ENCODE measurements at places on chromosomes 1 and 21.

GRCh38 chr1:173175514-173176145 lies 31.5 kb downstream of the TNFSF4 start:
- no peak for DNase-seq

DNA sequence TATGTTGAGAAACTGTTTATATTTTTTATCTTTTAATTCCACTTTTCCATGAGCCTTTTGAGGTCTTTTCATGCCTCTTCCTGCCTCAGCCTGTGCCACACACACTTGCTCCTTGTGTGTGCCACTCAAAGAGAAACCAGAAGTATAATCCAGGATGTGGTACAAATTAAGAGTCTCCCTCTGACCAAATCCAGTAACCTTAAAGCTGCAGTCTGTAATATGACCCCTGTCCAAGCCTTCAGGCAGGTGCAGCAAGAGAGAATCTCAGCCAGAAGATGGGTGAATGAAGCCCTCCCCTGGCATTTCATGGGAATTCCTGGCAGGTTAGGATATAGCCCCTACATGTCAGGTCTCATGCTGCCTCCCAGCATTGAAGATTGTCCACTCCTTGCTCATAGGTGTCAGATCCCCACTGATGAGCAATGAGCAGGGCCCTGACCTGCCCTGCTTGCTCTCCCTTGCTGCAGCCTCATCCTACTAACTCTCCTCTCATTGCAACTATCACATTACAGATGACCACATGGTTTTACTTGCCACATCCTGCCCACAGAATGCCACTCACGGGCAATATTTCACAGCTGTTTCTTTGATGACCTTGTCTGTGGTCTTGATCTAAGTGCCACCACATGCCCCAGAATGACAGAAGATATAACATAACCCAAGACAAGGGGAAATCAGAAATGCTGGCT lies 169.3 kb downstream of the SEC16B start:
- no peak for DNase-seq

DNA sequence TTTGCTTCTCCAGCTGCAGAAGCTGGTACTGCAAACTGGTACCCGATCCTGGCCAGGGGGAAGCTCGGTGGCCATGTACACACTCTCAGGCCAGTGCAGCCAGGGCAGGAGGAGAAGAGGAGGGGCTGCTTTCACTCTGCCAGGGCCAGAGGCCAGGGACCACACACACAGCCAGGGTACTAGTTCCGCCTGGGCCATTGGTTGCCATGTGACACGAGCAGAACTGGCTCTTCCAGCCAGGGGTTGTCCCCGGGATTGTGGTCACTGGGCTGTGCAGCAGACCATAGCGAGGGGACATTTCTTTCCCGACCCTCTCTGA lies 3.7 kb upstream of the SHISAL2A start:
- DNase-seq = no peak

DNA sequence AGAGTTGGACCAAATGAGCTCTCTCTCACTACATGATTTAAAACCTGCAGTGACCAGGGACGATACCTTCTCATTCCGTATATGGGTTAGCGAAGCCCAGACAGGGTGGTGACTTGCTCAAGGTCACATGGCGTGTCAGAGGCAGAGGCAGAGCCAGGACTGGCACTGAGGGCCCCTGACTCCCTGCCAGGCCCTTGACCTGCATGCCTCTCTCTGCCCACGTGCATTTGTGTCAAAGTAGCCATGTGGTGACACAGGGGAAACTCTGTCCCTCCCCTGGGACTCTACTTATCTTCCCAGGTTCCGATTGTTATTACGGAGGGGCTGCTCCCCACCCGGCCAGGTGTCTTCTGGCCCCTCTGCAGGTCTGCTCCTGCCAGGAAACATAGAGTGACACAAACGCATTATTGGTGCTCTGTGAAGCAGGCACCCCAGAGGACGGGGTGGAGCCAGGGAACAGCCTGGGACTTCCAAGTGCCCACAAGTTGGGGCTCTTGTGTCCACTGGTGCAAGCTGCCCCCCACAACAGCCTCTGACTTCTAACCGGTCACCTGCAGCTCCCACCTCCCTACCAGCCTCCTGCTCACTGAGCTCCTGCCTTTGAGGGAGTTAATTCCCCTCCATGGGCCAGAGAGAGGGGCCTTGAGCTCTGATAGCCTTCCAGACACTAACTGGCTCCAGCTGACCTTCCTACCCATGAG lies 7.3 kb upstream of the TINAGL1 start:
- DNase-seq = no peak

GRCh38 chr21:45592208-45592619 lies 50.0 kb upstream of the SLC19A1 start:
- peak; percentile 66 for DNase-seq

DNA sequence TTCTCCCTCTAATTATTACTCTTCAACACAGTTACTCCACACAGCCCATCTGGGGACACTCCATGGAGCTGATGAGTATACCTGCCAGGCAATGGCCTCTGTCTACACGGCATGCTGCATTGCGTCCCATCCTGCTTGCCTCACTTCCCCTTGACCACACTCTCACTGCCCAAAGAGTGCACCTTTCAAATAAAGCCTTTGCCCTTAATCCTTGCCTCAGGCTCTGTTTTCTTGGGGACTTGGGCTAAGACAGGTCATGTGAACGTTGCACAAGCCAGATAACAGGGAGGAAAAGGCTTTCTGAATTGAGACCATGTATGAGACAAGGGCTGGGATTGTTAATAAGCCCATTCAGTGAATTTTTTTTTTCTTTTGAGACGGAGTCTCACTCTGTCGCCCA lies 40.0 kb upstream of the SIM2 start:
- DNase-seq = no peak

DNA sequence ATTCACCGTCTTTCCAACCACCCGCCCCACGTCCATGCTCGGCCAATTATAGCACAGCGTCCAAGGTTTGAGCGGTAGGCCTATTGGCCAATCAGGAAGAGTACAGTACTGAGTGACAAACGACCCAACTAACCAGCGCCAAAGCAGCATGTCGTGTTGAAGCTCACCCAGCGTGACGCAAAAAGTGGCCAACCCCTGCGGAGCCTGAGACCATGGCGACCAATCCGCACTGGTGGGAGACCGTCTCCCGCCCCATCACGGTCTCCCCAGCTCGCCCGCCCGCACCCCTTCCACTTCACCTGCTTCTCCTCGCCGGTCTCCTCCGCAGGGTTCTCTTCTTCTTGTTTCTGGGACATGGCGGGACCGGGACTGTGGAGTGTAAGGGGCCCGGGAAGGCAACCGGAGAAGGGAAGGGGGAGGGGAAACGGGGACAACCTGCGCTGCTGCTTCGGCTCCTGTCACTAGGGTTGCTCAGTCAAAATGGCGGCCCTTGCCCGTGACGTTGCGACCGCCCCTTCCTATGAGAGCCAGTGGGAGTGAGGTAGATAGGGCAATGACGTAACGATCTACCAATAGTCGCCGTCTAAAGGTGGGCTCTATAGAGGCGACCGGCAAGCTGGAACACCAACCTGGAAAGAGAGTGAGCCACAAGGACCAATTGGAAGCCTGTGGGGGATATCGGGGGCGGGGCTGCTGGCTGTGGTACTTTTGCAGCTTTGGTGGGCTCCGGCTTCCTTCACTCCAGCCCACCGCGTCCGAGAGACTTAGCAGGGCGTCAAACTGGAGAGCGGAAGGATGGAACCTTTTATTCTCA lies at the start of gene ENSA:
ENSA (minus strand) TSS at position 498 of the 814 bp plus-strand sequence; CDS start at position 356, 142 bp downstream.
- DNase-seq = peak; percentile 94

- no peak for DNase-seq
These were observed 14.1 kb upstream of the STXBP3 start for GRCh38 chr1:108732398-108732797.

DNA sequence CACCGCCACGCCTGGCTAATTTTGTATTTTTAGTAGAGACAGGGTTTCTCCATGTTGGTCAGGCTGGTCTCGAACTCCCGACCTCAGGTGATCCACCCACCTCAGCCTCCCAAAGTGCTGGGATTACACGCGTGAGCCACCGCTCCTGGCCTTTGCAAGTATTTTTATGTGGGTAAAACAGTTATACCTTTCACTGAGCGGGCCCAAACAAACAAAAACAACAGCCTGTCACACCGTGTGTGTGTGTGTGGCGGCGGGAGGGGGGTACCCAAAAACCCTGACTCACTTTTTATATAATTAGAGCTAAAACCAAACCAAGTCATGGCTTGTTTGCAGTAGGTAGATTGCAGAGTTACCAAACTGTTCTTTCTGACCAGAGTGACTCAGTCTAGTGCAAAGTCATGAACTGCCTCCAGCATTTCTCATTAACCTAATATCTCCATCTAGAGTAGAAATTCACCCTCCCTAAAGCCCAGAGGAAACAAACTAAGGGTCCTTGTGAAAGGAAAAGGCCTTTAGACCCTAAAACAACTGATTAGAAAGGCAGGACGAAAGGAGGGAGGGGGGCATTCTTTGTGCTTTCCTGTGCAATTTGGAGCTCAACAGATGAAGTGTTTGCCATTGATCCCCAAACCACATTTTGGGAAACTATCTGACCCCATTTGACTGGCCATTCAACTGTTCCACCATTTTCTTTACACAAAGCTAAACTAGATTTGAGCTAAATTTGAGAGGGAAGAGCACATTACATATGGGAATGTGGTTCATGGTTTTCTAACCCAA lies 181.0 kb downstream of the DHRS3 start:
- DNase-seq = no peak

DNA sequence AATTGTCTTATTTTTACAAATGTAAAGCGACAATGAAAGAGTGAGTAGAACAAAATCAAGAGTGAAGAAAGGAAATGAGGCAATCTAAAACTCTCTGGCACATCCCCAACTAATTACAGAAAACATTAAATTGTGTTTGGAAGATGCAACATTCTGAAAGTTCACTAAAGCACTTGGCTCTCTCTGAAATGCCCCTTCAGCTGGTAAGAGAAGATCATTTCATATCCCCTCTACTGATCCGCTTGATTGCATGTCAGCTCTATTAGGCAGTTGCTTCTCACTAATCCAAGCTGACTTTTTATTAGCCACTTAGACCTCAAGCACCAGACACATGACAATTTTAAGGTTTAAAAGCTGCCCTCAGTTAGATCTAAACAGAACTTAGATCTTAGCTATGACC lies 262.8 kb upstream of the PRMT6 start:
- no peak for DNase-seq

GRCh38 chr1:170665629-170666028 lies 1.7 kb downstream of the PRRX1 start:
- no peak for DNase-seq

GRCh38 chr1:145827966-145828365 lies 4.0 kb downstream of the POLR3C start:
- no peak for DNase-seq

DNA sequence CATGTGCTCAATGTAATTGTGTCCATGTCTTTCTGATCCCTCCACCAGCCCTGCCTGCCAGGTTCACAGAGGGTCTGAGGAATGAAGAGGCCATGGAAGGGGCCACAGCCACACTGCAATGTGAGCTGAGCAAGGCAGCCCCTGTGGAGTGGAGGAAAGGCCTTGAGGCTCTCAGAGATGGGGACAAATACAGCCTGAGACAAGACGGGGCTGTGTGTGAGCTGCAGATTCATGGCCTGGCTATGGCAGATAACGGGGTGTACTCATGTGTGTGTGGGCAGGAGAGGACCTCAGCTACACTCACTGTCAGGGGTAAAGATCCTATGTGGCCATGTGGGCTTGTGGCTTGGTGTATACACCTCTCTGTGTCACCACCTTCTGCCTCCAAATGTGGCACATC lies 91.4 kb downstream of the OBSCN start:
- DNase-seq = no peak

DNA sequence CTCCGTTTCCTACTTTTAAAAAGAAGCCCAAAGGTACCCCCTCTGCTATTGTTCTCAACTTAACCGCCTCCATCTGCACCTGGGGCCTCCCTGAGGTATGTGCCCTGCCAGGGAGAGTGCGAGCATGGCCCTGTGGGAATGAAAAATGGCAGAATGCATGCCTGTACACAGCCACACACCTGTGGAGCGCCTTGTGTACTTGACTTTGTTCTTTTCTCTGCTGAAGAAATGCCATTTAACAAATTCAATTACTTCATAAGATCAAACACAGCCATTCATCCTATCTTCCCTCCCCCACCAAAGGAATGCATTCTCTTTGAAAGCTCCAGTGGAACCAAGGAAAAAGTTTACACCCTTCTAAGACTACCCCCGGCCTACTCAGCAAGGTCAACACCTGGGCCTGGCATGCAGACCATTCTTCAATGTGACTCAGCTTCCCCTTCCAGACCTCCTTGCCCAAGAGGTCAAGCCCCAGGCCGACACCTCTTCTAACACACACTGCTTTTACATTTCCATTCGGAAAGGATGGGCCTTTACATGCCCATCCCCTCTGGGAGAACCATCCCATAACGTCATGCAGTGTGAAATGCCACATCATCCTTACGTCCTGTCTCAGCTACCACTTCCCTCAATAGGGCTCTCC lies 123.7 kb downstream of the SMYD2 start:
- DNase-seq = no peak

- DNase-seq = no peak
These were observed 598.4 kb downstream of the RWDD3 start for GRCh38 chr1:95832370-95832769.

GRCh38 chr1:175574566-175574965 lies 168.8 kb downstream of the TNR start:
- no peak for DNase-seq

DNA sequence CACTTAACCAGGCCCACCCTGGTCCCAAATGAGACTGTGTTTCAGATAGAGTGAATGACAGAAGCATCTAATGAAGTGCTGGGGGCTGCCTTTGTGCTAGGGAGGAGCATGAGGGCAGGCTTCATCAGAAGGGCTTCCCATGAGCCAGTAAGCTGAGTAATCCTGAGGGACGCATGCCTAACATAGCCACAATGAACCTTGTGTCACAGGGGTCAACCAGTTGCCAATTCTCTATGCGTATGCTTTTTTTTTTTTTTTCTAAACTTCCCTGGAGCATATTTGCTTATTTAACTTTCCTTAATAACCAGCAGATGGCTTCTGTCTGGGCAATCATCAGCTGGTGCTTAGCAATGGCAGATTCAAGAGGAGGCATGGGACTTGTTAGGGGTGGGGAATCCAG lies 25.5 kb upstream of the CYP2J2 start:
- DNase-seq = no peak

DNA sequence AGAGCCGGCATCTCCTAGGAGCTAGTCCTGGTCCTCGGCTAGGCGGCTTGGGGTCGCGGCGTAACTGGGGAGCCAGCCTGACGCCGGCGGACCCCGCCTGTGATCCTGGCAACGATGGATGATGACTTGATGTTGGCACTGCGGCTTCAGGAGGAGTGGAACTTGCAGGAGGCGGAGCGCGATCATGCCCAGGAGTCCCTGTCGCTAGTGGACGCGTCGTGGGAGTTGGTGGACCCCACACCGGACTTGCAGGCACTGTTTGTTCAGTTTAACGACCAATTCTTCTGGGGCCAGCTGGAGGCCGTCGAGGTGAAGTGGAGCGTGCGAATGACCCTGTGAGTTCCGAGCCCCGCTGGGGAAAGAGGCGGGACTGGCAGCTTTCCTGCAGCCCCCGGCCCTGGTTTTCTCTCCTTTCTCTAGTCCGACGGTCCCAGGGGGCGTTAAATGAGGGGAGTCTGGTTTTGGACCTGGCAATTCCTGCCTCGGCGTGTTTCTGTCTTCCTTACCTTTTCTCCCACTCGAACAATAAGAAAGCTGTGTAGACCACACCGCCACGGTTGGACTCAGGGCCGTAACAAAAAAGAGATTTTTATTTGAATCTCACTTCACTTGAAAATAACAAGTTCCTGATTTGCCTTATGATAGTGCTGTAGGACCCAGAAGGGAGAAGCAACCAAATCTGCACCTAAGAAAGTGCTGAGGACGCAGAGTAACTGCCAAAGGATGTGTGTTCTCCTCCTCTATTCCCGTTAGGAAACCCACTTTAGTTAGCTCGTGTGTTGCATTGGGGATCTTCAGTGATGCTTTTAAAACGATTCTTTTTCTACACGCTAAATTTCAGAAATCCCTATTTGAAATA lies at the start of gene SPRTN:
SPRTN (plus strand) TSS at position 24 of the 859 bp plus-strand sequence; CDS start at position 115, 91 bp downstream.
- DNase-seq = no peak

All from activated CD4-positive, CD25-positive, alpha-beta regulatory T cell treated with anti-CD3 and anti-CD28 coated beads, Interleukin-2, amount 50 U/mL, for 16 hours (primary cell).